ENCODE measurements at places on chromosomes 16 and 17.

- DNase-seq: no peak
These were observed 58.9 kb downstream of the CES1 start for GRCh38 chr16:55773859-55774549.

- no peak for DNase-seq
These were observed 89.0 kb downstream of the SYCE1L start for GRCh38 chr16:77288222-77288621.

- DNase-seq: peak; percentile 11
These were observed 128.5 kb downstream of the PARN start for GRCh38 chr16:14501331-14502255.

DNA sequence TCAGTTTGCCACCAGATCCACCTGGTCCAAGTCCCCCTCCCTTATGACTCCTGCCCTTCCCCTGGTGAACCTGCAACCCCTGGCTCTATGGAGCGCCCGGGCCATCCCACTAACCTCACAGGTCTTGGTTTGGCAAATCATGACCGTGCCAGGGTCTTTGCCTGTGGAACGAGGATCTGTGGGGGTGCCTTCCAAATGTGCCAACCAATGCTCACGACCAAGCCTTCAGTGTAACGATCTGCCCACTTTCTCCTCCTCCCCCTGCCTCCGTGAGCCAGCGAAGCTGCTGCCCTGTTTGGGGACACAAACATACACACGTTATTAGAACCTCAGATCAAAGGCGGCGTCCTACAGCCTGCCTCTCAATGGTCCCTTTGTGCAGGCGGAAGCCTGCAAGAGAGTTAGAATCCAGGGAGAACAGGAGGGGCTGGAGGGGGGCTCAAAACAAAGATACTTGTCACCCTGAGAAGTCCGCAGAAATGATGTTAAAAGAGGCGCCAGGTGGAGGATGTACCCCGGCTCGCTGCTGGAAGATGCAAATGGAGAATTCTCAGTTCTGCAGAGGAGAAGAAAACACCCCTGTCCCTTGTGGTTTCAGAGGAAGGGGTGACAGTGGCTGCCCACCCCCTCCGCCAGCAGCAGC is 9.0 kb upstream of the NKD1 start:
- no peak for DNase-seq

GRCh38 chr17:54007855-54008254 is 185.1 kb downstream of the KIF2B start:
- DNase-seq: no peak

GRCh38 chr16:70706948-70707465 is 21.2 kb upstream of the MTSS2 start:
- DNase-seq: no peak

DNA sequence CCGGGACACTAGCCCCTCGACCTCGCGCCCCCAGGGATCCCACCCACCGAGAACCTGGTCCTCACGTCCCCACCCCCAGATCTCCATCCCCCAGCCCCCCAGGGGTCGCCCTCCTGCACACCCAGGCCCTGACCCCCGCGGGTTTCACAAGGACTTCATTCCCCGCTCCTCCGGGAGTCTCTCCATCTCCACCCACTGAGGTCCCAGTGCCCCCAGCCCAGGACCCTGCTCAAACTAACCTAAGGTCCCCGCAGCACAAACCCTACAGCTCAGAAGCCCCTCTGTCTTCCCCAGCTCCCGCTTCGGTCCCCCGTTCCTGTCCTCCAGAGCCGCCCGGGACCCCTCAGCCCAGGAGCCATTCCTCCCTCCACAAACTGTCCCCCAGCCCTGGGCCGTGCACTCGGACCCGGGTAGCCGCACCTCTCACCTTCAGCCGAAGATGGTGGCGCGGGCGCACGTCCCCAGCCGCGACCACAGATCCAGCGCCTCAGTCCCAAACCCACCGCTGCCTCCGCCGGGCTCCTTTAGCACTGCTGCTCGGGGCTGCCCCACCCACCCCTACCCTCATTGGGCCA is at the start of gene MYH10:
Gene MYH10 (minus strand): TSS at position 499 of the 575 bp plus-strand sequence. CDS start 7,479 bp downstream, outside the sequence.
- no peak for DNase-seq

GRCh38 chr17:44348234-44348987 is 3.3 kb downstream of the GRN start:
- DNase-seq: peak; percentile 98

GRCh38 chr16:17431012-17431411 is 39.7 kb downstream of the XYLT1 start:
- no peak for DNase-seq

GRCh38 chr17:21072745-21073197 is 30.0 kb upstream of the USP22 start:
- no peak for DNase-seq

DNA sequence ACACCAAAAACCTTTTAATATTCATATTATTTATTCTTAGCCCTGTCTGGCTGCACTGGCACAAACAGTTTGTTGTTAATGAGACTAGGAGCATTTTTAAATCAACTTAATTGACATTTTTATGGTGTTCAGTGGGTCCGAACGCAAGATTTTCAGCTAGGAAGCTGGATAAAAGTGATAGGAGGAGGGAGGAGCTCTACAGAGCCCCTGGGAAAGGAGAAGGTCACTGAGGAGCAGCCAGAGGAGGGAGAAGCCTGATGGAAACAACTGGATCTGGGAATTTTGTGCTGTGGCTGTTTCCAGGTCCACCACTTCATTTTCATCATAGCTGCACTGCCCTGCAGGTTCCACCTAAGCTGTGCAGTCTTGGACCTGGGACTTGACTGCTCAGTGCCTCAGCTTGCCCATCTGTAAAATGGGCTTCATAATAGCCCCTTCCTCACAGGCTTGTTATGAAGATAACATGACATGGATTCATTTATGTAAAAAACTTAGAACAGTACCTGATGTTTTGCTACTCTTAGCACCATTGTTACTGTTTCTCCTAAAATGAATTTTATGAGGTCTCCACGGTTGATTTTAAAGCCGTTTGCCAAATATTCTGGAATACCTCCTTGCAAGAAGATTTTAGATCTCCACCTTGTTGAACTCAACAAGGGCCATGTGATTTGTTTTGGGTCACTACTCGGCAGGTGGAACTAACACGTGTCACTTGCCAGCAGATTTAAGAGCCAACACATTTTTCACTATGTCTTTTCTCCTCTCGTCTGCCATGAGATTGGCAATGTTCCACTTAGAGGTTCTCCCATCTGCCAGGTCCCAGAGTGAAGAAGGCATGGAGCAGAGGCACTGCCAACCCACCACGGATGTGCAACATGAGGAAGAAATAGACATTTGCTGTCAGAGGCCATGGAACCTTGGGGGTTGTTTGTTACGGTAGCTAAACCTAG is 18.7 kb upstream of the GRIN2A start:
- DNase-seq: no peak

DNA sequence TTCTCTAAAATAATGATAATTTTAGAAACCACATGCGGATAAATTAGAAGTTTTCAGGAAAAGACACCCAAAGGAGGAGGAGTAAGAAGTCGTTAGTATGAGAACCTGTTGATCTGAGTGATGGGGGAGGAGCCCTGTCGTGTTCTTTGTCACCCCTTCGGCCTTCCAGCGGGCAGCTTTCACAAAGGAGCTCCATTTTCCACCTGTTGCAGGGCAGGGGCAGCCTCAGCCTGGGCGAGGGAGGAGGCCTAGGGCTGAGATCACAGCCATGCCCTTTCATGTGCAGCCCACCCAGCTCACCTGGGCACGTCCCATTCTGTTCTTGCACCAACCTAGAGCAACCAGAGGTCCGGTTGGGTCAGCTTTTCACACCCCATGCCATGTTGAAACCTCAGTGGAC is 5.3 kb downstream of the DUSP14 start:
- DNase-seq: no peak

- DNase-seq: no peak
These were observed 81.0 kb upstream of the TOB1 start for GRCh38 chr17:50946891-50947781.

GRCh38 chr17:18248300-18248731 is 10.2 kb downstream of the FLII start:
- DNase-seq: peak; percentile 57

DNA sequence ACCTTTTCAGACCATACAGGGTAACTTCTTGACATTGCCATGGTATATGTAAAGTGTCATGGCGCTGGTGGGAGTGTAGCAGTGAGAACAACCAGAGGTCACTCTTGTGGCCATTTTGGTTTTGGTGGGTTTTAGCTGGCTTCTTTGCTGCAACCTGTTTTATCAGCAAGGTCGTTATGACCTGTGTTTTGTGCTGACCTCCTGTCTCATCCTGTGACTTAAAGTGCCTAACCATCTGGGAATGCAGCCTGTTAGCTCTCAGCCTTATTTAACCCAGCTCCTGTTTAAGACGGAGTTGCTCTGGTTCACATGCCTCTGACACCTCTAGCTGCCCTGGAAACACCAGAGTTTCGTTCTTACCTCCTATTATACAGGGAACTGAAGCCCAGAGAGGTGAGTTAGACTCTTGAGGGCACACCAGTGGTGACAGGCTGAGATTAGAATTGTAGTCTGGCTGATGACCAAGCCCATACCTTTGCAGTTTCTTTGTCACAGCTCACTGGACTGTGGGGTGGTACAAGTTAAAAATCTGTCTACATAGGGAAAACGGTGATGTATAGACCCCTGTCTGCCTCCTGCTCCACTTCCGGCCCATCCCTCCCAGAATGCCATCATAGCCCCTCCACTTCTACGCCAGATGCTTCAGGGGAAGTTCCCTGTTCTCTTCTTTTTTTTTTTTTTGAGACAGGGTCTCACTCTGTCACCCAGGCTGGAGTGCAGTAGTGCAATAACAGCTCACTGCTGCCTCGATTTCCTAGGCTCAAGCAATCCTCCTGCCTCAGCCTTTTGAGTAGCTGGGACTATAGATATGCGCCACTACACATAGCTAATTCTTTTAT is 21.0 kb downstream of the KSR1 start:
- DNase-seq: no peak

DNA sequence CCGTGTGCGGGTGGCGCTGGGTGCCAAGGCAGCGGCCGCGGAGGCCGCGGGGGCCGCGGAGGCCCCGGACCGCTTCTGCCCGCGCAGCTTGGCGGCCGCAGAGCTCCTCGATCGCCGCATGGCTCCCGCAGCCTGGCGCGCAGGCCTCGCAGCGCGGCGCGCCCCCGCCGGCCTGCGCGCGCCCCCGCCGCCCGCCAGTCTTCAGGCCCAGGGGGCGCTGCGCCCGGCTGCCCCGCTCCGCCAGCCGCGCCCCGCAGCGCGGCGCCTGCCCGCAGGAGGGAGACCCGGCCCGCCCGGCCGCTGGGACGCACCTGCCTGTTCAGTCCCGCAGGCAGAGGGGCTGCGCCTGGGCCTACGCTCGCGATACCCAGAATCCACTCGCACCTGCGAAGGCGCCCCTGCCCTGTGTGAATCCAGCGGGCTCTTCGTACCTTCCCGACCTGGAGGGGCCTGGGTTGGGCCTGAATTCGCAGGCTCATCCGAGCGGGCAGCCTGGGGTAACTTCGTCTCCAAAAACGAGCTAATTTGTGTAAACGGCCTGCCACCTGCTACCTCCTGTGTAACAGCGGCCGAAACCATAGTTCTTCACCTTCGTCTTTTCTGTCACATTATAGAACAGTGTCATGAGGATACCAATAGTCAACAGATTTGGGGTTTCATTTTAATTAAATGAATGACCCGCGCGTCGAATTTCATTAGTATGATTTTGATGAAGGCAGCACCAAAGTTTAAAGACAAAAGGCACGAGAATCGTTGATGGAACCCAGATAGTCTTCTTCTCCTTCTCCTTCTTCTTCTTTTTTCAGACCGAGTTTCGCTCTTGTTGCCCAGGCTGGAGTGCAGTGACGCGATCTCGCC is at the start of gene CENPV:
Gene CENPV (minus strand): TSS at position 153 of the 858 bp plus-strand sequence. CDS start 33 bp downstream, at position 120.
- peak; percentile 50 for DNase-seq

DNA sequence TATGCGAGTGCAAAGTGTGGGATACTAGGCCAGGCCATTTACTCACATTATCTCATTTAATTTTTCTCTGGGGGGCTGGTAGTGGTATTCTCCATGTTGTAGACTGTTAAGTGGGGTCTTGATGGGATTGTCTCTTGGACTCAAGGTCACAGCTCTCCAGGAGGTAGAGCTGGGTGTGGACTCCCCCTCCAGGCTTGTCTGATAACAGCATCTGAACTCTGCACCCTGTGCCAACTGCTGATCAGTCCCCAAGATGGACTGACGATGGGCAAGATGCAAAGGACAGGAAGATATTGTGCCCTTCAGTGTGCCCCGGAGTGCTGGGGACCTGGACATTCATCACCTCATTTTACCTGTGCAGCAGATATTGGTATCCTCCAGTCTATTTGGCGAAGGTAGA is 147.8 kb downstream of the MSI2 start:
- no peak for DNase-seq

DNA sequence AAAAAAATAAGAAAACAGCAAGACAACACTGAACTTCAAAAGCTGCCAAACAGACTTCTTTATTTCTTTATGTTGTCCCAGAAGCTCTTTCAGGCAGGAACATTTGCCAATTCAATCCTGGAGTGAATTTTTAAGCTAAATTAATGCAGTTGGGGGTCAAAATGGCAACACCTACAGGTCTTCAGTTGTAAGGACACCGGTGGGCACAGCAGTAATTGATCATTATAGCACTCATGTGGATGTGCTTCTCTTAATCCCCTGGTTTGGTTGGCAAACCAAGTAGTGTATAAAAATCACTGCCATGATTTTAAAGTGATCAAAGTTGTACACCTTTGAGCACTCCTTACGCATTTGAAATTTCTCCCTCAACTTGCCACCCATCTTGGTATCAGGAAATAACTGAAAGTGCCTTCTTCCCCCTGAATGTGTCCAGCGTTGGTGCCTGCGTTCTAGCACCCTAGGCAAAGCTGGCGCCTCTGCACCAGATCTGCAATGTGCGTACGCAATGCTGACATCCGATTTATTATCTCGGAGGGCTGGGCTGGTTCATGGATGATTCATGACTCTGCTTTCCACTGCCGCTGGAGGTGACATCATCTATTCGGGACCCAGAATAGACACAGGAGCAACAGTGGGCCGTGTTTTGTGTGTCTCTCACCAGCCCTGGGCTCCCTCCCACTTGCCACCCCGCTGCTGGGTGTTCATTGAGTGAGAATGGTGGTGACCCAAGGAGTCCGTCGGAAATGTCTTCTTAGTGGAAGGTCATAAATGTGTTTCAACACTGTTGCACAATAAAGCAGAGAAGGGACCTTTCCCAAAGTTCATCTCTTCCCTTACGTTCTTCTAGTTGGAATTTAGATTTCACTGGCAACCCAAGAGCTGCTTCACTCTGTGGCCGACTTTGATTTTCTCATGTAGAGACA is 203.4 kb downstream of the CCDC182 start:
- DNase-seq: peak; percentile 69

- no peak for DNase-seq
These were observed 2.9 kb upstream of the WSB1 start for GRCh38 chr17:27290916-27291598.

GRCh38 chr17:5947701-5948180 is 122.4 kb upstream of the WSCD1 start:
- DNase-seq: no peak

- DNase-seq: no peak
These were observed 2.6 kb upstream of the KRT35 start for GRCh38 chr17:41483531-41483930.

DNA sequence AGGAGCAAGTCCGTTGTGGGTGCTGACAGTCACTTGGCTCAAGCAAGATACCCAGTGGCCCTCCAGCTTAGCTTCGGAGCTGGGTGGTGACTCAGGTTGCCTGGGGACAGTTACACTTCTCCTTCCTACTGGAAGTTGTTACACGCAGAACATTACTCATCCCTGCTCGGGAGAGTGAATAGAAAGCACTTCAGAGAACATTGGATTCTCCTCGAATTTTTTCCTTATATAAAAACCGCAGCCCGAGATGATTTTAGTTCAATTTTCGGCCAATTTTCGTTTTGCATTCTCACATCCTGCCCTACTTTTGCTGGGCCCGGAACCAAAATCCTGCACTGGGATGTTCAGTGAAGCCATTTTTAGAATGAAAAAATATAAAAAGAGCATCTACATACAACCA is 99.7 kb downstream of the ELAC2 start:
- no peak for DNase-seq
